ENCODE measurements at places on chromosomes 7 and 10.

DNA sequence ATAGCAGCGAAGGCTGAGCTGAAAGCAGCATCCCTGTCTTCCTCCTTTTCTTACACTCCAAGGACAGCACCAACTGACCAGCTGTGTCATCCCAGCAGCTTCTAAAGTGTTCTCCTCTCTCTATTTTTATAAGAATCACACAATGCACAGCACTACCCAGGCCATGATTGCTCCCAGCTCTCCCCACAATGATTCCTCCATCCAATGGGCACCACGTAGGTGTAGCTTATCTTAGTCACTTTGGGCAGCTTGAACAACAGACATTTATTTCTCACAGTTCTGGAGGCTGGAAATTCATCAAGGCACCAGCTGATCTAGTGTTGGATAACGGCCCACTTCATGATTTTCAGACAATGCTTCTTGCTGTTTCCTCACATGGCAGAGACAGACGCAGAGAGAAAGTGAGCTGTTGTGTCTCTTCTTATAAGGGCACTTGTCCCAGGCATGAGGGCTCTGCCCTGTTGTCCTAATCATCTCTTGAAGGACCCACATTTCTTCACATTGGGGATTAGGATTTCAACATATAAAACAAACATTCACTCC lies 92.0 kb upstream of the CDC14C start:
- DNase-seq = no peak

- no peak for DNase-seq
These were observed 16.5 kb downstream of the CPN1 start for GRCh38 chr10:100065084-100065660.

DNA sequence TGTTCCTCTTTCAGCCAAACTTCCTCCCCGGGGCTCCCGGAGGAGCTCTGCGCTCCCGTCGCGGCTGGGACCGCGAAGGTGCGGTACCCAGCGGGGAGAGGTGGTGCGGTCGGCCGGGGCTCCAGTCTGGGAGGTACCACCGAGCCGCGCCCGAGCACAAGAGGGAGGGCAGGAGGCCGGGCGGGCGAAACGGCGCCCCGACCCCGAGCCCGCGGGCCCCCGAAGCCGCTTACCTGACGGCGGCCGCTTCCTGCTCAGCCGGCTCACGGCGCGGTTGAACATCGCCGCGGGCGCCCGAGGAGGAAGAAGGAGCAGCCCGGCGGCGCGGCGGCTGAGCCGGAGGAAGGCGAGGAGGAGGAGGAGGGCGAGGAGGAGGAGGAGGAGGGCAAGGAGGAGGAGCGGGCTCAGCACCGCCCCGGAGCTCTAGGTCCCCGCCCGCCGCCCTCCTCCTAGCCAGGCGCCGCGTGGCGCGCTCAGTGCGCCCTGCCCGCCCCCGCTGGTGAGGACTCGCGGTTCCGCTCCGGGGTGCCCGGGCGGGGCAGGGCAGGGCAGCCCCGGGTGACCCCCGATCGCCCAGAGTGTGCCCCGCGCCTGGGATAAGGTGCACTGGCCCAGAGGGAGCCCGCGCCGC lies at the start of gene RGS10:
TSS of gene RGS10 (minus strand) at position 363 of the 631 bp plus-strand sequence. CDS start at position 282, 81 bp downstream.
- peak; percentile 71 for DNase-seq

- no peak for DNase-seq
These were observed 72.0 kb downstream of the GFRA1 start for GRCh38 chr10:116201011-116201410.

DNA sequence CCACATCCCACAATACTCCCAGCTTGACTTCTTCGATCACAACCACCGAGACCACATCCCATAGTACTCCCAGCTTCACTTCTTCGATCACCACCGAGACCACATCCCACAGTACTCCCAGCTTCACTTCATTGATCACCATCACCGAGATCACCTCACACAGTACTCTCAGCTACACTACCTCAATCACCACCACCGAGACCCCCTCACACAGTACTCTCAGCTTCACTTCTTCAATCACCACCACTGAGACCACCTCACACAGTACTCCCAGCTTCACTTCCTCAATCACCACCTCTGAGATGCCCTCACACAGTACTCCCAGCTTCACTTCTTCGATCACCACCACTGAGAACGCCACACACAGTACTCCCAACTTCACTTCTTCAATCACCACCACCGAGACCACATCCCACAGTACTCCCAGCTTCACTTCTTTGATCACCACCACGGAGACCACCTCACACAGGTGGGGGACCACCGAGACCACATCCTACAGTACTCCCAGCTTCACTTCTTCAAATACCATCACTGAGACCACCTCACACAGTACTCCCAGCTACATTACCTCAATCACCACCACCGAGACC lies 8.6 kb downstream of the MUC3A start:
- peak; percentile 52 for DNase-seq

GRCh38 chr7:100801833-100802568 lies 25.3 kb downstream of the EPHB4 start:
- no peak for DNase-seq

DNA sequence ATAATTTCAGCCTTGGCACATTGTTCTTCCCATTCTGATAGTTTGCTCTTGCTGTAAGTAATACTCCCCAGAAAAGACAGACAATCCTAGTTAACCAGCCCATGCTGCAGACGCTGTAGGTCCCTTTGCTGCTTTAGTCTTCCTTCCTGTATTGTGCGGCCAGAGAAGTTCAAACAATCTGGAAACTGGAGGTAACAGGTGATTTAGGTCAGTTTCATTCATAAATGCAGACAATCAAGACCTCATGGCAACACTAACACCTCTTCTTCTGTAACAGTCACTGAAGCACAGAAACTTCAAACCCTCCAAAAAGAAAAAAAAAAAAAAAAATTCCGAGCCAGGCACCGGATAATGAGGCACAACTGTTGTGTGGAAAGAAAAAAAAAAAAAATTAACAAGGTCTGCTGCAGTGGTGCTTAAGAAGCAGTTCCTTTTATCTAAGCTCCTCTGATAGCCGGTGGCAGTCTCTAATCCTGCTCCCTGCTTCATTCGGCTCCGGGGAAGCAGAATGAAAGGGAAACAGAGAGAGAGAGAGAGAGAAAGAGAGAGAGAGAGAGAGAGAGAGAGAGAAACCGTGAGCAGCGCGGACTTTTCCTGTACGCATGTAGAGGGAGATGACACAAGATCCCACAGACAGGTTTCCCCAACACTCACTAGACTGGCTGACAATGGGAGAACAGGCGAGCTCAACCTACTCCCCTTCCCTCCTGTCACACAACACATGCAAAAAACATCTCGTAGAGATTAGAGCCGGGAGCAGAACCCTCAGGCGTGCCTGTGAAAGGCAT lies at the start of gene SEMA3A:
TSS of gene SEMA3A (minus strand) at position 306 of the 788 bp plus-strand sequence. CDS start at position 103, 203 bp downstream.
- peak; percentile 52 for DNase-seq

GRCh38 chr7:7099584-7100014 lies 82.7 kb upstream of the C1GALT1 start:
- DNase-seq = peak; percentile 31

DNA sequence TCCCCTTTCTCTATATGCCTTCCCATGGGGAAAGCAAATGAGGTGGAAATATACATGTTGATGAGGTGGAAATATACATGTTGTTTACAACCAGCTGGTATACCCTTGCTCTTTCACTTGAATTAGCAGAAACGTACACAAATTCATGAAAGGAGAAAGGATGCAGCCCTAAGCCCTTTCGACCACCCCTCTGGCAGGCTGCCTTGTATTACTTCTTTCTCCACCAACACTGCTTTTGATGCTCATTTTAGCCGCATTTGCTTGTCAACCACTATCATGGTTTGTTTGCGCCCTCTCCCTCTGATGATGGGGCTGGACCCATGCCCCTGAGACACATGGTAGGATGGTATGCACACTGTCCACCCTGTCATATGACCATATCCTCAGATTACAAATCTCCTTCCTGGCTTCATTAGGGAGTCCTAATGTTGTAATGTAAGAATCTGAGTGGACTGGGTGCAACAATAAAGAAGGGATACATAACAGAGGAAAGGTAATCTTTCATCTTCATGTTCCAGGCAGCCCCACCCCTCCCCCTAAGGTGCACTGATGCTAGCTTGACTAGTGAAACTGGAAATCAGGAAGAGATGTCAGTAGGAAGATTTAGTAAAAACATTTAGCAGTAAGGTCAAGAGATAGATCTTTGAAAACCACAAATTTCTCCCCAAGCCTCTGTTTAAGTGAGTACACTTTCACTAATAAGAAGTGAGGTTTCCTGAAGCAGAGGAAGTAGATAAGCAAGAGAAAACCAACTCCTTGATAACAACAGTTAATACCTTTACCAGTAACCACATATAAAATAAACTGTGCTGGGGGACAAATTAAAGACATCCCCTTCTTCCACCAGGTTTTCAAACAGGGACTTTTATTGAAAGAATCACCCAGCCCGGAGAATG lies 536.8 kb upstream of the NRP1 start:
- DNase-seq = no peak
